ENCODE measurements at places on chromosomes 3 and 15.

- DNase-seq: no peak
These were observed 91.0 kb downstream of the TPRG1 start for GRCh38 chr3:189262746-189263145.

- no peak for DNase-seq
These were observed 46.7 kb upstream of the CBLB start for GRCh38 chr3:105915524-105915923.

DNA sequence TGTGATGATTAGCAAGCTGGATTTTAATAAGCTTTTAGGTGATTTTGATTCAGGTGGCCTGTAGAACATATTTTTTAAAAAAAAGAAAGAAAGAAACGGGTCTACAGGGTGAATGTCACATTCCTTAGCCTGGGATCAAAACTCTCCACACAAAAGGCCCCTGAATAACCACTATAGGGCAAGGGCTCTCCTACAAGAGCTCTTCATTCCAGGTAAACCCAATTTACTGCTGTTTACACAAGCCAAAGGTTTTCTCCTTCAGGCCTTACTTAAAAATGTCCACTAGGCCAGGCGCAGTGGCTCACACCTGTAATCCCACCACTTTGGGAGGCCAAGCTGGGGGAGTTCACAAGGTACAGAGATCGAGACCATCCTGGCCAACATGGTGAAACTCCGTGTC, 8.3 kb downstream of the MSL2 start:
- no peak for DNase-seq

- DNase-seq: no peak
These were observed 10.8 kb downstream of the EIF2AK4 start for GRCh38 chr15:39944726-39945125.

DNA sequence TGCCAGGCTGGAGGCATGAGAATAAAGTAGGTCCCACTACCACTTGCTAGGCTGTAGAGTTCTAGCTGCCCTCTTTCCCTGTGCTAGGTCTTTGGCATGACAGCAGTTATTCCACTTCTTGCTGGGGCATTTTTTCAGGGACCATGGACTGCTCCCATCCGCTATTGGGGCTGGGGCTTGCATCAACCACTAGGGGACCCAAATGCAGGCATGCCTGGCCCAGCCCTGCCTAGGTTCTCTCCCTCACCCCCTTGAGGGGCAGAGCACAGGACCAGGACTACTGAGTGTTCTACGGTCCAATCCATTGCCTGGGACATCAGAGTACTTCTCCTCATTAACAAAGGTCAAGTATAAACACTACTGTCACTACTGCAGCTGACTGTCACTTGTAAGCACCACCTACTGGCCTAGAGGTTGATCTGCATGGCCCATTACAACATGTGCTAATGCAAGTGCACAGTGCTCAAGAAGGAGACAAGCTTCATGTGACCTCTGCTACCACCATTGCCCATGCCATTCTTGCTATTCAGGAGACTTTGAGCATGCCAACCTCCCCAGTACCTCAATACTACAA, 270.5 kb downstream of the MBNL1 start:
- DNase-seq: no peak

DNA sequence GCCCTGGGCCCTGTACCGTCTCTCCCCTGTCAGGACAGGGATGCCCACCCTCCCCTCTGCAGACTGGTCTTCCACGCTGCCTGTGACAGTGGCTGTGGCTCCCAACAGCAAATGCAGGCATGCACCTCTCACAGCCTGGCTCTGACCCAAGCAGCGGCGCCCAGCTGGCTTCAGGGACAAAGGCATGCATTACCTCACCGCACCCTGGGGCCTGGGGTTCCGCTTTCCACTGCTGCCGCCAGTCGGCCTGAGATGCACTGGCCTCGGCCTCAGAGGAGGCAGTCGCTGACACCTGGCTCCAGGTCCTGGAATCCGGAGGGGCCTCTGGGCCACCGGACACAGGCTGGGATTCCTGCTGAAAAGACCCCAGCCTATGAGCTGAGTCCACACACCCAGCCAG, 70.3 kb downstream of the SCN5A start:
- DNase-seq: no peak

- no peak for DNase-seq
These were observed 55.5 kb downstream of the BTD start for GRCh38 chr3:15657016-15657415.

DNA sequence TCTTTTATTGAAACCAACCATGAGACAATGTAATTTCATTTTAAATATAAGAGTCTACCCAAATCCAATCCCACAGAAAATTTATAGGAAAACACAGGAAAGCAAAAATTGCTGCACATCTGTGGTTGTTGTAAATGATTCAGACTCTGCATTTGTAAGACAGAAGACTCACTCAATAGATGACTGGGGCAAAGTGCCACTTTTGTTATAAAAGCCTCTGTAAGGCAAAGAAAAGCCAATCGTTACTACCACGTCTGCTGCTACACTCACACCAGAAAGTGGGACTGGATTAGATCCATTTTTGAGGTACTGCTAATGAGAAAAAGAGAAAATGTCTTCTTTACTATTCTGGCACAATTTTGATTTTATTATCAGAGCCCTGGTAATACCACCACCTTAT, 74.9 kb downstream of the SEMA6D start:
- DNase-seq: no peak

- no peak for DNase-seq
These were observed 1100.4 kb downstream of the ROBO2 start for GRCh38 chr3:78140274-78140673.

- DNase-seq: peak; percentile 66
These were observed 835 bp downstream of the MEIS2 start for GRCh38 chr15:37099319-37100108.

DNA sequence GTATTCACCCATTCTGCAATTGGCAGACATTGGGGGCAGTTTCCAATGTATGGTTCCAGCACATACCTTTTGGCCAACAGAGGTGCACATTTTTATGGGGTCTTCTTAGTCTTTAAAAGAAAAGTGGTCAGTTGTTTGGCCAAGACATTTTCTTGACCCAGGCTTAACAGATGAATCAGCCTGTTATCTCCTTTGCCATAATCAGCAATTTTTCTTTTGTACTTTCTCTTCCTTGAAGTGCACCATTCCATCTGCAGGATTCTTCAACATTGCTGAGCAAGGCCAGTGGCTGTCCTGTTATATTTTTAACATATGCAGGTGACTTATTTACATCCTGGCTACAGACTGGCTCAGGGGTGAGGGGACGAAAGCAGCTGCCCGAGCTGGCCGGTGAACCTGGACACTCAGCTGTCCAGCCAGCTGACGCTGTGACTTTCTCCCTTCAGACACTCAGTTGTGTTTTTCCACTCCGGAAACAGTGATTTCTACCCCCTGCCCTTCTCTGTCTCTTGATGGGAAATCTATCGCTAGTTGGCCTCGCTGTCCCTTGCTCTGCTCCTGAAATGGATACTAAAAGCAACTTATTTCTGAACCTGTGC, 96.5 kb upstream of the TNFAIP8L3 start:
- no peak for DNase-seq

GRCh38 chr3:16309558-16309957, 44.5 kb downstream of the OXNAD1 start:
- DNase-seq: no peak

DNA sequence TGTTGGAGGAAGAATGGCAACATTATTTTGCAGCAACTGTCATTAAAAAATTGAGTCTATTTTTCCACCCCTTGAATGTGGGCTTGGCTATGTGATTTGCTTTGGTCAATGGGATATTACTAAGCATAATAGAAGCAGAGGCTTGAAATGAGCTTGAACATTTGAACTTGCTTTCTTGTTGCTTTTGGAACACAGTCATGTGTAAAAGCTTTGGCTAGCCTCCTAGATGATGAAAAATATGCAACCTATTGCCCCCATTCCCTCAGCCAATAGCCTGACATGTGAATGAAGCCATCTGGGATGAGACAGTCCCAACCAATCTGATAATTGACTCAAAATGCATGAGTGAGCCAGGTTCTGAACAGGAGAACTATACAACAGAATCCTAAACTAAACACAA, 78.4 kb downstream of the PLSCR2 start:
- DNase-seq: peak; percentile 27

DNA sequence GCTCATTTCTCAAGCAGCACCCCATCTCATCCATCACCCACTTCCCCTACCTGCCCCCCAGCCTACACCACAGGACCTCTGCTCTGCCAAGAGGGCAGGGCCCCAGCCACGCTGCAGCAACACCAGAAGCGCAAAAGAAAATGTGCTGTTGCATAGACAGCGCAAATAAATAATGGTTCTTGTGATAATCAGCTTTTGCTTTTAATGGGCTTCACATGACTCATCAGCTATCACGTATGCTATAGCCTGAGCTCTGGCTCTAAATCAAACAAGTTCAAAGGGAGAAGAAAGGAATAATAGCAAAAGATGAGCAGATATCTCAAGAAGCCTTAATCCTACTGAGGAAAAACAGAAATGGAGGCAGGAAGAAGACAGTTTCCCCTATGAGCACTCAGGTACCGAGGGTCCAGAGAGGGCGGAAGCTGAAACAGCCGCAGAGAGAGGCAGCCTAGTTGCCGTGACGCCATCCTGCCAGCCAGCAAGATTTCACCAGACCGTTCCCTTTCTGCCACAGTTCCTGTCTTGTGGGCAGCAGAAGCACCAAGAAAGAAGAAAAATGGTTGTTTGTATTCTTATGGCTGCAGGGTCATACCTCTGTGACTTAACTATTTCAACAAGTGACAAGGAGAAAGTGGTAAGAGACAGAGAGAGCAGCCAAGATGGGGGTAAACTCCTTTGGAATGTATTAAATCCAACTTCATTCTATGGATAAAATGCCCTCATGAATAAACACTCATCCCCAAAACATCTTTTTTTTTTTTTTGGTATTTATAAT, 22.0 kb downstream of the RAB27A start:
- no peak for DNase-seq

DNA sequence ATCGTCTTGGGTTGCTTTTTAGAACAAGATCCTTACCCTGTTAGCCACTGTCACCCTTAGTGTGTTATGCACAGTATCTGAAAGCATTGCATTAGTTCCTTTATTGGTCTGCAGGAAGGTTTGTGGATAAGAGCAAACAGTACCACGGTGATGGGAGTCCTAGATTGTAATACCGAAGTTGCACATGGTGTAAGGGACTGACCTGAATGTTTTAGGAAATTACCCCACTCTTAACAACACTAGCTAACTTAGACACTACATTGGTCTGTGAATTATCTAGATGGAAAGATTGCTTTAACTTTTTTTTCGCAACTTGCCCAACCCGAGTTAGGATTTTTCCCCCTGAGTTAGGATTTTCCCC, 1.3 kb downstream of the STT3B start:
- no peak for DNase-seq

- DNase-seq: no peak
These were observed 57.6 kb downstream of the FNDC3B start for GRCh38 chr3:172096881-172097420.

GRCh38 chr3:21290557-21290956, 460.5 kb downstream of the ZNF385D start:
- DNase-seq: no peak

- no peak for DNase-seq
These were observed 1.5 kb downstream of the C2CD4A start for GRCh38 chr15:62068071-62068809.

DNA sequence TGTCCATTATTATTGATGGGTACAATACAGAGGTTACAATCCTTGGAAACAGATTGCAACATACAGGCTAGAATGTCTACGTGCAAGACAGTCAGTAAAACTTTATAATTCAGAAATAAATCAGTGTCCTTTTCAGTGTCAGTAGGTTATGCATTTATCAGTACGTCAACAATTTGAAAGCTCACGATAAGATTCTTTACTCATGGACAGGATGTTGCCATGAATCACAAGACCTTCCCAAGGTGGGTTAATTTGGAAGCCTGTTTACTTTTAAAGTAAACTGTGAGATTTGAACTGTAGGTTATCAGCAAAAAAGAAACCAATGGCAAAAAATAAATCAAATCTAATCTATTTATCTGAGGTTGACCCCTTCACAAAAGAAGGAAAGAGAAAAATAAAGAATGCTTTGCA, 243.9 kb upstream of the AGTR1 start:
- no peak for DNase-seq

All from NCI-H446 (cell line).